NCI-H2029 (cell line): ENCODE measurements at places on chromosomes 1 and 21.
A peak's percentile ranks its signal among the peaks of the same experiment; 100 is the strongest.

- DNase-seq: no peak
Observed at GRCh38 chr1:60170709-60171108, 97.1 kb upstream of the C1orf87 start.

GRCh38 chr1:230074270-230074669, 7.2 kb downstream of the GALNT2 start:
- DNase-seq: no peak

GRCh38 chr21:38841472-38841871, 35.7 kb downstream of the ETS2 start:
- no peak for DNase-seq

GRCh38 chr21:28230559-28230958, 762.1 kb downstream of the LTN1 start:
- no peak for DNase-seq

DNA sequence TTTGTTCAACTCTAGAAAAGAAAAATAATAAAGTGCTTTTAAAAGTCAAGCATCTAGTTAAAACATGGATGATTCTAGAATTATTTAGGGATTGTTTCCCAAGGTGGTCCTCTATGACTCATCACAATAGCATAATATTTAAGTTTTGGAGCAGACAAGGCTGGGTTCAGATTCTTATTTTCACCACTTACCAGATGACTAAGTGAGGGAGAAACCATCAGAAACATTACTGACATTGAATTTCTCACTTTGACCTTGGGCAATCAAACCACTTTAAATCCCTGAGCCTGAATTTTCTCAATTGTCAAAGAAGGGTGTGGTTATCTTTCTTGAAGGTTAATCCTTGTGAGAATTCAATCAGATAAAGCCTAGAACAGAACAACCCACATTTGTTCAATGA, 102.5 kb upstream of the PTGFR start:
- no peak for DNase-seq

- no peak for DNase-seq
Observed at GRCh38 chr21:41925767-41926116, 28.1 kb downstream of the C2CD2 start.

GRCh38 chr21:31342348-31342747, 1.7 kb downstream of the TIAM1 start:
- DNase-seq: no peak

GRCh38 chr1:219155135-219155534, 18.5 kb upstream of the LYPLAL1 start:
- no peak for DNase-seq

- no peak for DNase-seq
Observed at GRCh38 chr1:246200738-246201137, 306.3 kb downstream of the SMYD3 start.

DNA sequence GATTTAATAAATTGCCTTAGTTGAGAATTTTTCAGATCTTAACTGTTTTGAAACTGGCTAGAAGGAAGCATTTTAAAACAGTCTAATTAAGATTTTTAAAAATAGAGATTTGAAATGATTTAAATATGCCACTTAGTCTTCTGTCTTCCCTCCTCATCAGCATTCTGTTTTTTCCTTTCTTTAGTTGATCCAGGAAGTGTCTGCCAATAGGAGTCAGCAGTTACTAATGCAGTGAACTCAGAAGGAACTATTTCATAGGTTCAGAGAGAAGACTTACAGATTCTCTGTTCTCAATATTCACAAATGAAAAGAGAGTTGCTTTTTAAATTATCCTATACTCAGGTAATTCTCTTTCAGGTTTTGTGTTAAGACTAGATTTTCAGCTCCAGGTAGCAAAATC, 84.5 kb downstream of the RPS6KC1 start:
- no peak for DNase-seq

- peak; percentile 9 for DNase-seq
Observed at GRCh38 chr1:25543425-25544242, at the start of gene LDLRAP1. TSS of gene LDLRAP1 (plus strand) at chr1:25543606. CDS start at chr1:25543699, 93 bp downstream.

- no peak for DNase-seq
Observed at GRCh38 chr1:236354330-236355147, 39.5 kb upstream of the EDARADD start.

GRCh38 chr1:22673486-22674409, 20.7 kb downstream of the C1QB start:
- DNase-seq: no peak

DNA sequence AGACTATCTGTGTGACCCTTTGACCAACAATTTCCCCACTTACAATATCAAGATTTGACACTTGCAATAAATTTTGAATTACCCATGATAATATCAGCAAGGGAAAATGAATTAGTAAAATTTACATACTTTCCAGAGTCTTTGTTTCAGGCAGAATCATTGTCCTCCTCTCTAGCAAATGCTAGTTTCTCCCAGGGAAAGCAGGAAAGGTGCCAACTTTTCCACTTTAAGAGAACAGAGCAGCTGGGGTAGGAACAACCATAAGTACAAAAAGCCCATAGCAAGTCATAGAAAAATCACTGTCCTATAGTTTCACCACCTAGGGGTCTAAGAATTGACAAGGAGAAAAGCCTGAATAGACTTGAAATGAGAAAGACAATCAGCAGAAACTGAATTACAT, 67.1 kb upstream of the GUCA2B start:
- no peak for DNase-seq

GRCh38 chr1:23657659-23658275, 33.8 kb upstream of the RPL11 start:
- DNase-seq: no peak

DNA sequence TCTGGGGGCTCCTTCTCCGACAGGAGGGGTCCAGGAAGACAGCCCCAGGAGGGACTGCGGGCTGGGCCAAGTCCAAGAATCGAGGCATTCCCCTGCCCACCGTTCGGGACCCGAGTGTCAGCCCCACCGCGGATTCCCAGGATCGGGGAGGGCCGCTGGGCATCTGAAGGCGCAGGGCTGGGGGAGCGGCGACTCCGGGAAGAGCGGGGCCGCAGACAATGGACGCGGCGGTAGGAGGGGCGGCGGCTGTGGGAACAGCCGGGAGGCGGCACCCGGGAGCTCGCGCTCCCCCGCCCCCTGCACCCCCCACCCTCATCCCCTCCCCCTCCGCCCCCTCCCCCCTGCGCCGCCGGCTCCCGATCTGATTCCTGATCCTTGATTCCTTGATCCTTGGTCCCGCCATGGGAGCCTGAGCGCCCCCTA, at the start of gene VANGL2:
Gene VANGL2, plus strand, starts transcription at position 342 of the 423 bp plus-strand sequence. CDS start 15,274 bp downstream, outside the sequence.
- DNase-seq: no peak

- DNase-seq: no peak
Observed at GRCh38 chr21:36396325-36396724, 11.1 kb downstream of the CHAF1B start.

- no peak for DNase-seq
Observed at GRCh38 chr1:160371756-160372155, 4.9 kb downstream of the NHLH1 start.

GRCh38 chr1:38037221-38037939, 9.2 kb downstream of the POU3F1 start:
- peak; percentile 66 for DNase-seq

- DNase-seq: no peak
Observed at GRCh38 chr1:17011092-17011438, 663 bp downstream of the ATP13A2 start.

DNA sequence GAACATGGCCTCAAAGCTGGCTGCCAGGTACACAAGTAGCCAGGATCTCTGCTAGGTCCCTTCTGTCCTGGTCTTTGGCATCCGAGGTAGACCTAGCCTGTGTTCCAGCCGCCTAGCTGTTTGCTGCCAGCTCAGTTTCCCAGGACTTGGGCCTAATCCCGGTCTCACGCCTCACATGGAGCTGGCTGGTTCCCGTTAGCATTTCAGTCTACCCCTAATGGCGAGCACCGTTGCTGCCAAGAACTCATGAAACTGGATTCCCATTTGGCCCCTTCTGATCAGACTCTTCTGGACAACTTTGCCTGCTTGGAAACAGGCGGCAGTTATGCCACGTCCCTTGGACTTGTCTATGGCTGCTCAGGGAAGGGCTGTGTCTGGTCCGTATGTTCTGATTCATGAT, 26.2 kb upstream of the HHAT start:
- DNase-seq: no peak

GRCh38 chr1:4305526-4306301, 348.7 kb upstream of the AJAP1 start:
- no peak for DNase-seq

DNA sequence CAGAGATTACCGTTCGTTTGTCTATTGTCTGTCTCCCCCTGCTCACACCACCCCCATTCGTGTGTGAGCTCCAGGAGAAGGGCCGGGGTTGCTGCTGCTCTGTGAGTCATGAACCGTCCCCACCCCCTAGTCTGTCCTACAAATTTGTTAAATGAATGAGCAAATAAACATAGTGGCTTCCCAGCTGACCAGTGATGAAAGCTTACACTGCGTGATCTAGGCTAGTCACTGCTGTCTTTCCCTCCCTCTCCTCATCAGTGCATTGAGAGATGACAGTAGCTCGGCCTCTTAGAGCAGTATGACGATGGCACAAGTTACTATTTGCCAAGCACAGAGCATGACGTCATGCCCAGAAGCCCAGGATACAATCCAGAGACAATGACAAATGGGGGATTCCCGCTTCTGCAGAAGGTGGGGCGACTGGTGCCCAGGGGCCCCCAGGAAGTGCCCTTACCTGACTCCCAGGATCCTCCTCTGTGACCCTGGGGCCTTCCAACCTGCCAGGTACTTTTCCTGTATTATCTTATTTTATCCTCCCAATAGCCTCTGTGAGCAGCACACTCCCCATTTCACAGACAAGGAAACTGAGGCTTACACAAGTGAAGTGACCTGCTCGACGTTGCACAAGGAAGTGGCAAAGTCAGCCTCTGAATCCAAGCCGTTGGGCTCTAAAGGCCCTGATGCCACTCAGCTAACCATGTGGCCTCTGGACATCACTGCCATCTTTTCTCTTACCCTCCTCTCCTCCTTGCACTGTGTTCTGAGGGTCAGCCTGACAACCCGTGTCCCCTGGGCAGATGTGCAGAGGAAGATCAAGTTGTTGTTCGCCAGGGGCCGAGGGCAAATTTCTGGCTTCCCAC, 8.6 kb upstream of the EPHA2 start:
- peak; percentile 59 for DNase-seq

- DNase-seq: no peak
Observed at GRCh38 chr1:203888807-203889251, 27.4 kb downstream of the SNRPE start.

- DNase-seq: no peak
Observed at GRCh38 chr1:167674156-167674555, 44.1 kb downstream of the RCSD1 start.

- no peak for DNase-seq
Observed at GRCh38 chr21:44013380-44014088, 1.4 kb downstream of the TRAPPC10 start.

DNA sequence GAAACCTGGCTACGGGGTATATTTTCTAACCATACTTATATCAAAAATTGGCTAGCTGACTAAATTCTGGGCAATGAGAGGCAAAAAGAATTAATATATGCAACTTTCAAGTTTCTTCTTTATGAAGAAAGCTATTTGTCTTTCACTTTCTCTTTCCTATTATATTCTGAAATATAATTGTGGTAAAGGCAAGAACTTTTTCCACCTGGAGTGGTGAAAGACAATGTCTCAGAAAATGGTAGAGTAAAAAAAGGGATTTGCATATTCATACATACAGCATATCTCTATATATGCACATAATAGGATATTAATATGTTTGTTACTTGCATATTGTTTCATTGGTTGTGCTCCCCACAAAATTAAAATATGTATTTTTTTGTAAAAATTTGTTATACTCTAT, 793.8 kb downstream of the PLA2G4A start:
- no peak for DNase-seq

- DNase-seq: no peak
Observed at GRCh38 chr1:197284325-197284724, 16.3 kb downstream of the CRB1 start.

GRCh38 chr1:12480748-12481362, 137.2 kb downstream of the DHRS3 start:
- no peak for DNase-seq

DNA sequence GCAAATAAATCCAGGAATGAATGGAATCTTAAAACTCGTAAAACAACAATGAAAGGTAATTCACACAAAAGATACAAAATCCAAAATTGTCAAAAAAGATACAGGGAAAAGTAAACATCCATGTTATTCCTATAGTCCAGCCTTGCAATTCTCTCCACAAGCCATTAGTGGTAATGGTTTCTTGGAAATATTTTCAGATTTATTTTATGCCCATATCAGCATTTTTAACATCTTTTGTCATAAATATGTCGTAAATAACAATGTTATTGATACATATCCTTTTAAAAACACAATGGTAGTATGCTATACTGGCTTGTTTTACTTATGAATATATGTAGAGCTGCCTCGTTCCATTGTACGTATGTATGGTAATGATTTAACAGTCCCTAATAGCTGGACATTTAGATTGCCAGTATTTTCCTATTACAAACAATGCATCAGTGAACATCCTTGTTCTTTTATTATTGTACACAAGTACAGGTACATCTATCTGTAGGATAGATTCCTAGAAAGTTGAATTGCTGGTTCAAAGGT, 30.6 kb downstream of the DNTTIP2 start:
- no peak for DNase-seq

DNA sequence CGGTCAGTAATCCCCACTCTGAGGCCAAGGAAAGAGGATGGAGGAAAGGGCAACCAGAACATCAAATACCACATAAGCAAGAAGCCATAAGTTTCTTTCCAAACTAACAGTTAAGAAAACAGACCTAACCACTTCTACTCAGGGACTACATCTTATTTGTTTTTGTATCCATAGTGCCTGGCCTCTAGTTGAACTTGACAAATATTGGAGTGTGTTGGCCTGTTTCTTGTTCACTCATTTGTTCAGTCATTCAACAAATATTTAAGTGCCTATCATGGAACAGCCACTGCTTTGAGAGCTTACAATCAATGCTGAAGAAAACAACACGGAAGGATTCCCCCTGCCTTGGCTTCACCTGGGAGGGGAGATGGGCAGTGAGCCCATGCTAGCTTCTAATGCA, 69.7 kb downstream of the ST6GALNAC3 start:
- DNase-seq: no peak

DNA sequence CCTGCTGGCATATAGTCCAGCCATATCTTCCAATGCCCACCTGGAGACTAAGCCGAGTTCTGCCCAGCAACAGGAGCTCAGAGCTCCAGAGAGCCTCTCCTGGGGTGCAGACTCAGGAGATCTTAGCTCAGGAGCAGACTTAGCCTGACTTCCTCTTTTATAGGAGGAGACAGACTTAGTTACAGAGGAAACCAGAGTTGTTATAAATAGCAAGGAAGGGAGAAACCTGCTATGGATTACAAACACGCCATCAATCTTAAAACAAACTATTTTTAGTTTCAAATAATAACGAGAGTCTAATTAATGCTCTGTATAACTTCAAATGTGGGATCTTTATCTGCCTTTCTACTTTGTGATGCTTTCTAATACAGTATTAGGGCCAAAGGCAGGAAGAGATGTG, 3.3 kb upstream of the KIF21B start:
- no peak for DNase-seq

DNA sequence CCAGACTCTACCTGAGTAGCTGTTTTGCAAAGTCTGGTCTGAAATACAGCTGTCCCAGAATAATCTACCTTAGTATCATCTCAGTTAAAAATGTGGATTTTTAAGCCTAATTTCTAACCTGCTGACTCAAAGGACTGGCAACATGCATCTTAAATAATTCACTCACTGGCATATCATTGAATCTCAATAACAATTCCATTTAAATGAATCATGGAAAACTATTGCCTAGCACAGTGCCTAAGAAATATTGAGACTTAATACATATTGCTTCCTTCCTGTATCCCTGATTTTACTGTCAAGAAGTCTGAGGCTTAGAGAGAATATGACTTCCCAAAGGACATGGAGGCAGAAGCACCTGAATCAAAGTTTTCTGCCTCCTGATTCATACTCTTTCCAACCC, 3.1 kb downstream of the CCDC190 start:
- DNase-seq: no peak

GRCh38 chr1:230166366-230167132, 99.5 kb downstream of the GALNT2 start:
- DNase-seq: no peak

- no peak for DNase-seq
Observed at GRCh38 chr1:205938682-205939081, 4.6 kb downstream of the SLC26A9 start.
